ENCODE measurements at places on chromosomes 3 and 15. TPM values are rescaled to one million over a fixed set of nuclear protein-coding genes. Genes with fewer than 3 reads are reported as not detected.

Gene GOLGA8T
- not detected for total RNA-seq

- peaks cover 12% of the 10 kb centered on the region for H3K4me1 ChIP-seq
- H3K36me3 ChIP-seq, result no peaks in the 10 kb centered on the region
- no peaks in the 10 kb centered on the region for H3K27me3 ChIP-seq
Observed at GRCh38 chr15:86555098-86555497, 475.4 kb downstream of the AGBL1 start.

DNA sequence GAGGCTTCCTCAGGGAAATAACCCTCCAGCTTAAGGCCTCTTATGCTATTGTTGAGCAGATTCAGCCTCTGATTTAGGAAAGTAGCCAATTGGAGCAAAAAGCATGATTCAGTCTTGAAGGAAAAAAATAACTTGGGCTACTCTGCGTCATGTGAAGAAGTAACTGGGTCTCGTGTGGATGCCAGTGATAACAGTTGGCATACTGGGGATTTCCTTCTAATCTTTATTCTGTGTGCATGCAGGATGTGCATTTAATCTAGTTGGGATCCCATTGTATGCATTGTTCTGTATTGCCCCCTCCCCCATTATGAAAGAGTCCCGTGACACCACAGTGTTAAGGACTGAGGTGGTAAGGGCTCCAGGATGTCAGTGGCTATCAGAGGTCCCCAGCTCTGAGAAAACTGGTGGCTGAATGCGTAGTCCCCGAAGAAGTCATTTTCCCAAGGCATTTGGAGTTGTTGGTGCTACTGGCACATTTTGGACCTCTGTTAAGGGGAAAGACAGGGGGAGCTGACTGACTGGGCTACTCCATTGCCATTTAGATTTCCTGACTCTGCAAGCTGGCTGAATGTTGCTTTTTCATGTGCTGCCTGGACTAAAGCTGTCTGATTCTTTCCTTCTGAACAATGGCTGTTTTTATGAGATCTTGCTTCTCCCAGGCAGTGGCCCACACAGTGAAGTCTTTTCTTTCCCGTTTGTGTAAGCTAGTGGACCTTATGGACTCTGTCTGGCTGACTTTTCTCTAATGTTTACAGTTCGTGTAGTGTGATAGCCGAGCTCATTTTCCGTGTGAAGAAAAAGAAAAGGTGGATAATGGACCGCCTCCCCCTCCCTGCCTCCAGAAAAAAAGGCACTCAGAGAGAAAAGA, 38.4 kb upstream of the TRAK1 start:
- H3K27me3 ChIP-seq, result no peaks in the 10 kb centered on the region
- peak overlapping the region; percentile 95 for H3K27ac ChIP-seq
- H3K36me3 ChIP-seq, result no peaks in the 10 kb centered on the region
- peaks cover 26% of the 10 kb centered on the region for H3K4me1 ChIP-seq
- no peak overlapping the region for H3K4me3 ChIP-seq

- H3K4me3 ChIP-seq, result no peak overlapping the region
- H3K27ac ChIP-seq, result no peak overlapping the region
- DNase-seq, result no peak
Observed at GRCh38 chr3:148203297-148204010, 494.2 kb upstream of the AGTR1 start.

GRCh38 chr3:152416808-152417580, 148.3 kb downstream of the MBNL1 start:
- DNase-seq, result no peak
- no peaks in the 10 kb centered on the region for H3K4me1 ChIP-seq
- H3K36me3 ChIP-seq, result no peaks in the 10 kb centered on the region
- no peak overlapping the region for H3K27ac ChIP-seq
- no peaks in the 10 kb centered on the region for H3K27me3 ChIP-seq

Data from hepatocyte (in vitro differentiated cells).